ENCODE measurements at places on chromosomes 2 and 18.
A peak's percentile ranks its signal among the peaks of the same experiment; 100 is the strongest.

DNA sequence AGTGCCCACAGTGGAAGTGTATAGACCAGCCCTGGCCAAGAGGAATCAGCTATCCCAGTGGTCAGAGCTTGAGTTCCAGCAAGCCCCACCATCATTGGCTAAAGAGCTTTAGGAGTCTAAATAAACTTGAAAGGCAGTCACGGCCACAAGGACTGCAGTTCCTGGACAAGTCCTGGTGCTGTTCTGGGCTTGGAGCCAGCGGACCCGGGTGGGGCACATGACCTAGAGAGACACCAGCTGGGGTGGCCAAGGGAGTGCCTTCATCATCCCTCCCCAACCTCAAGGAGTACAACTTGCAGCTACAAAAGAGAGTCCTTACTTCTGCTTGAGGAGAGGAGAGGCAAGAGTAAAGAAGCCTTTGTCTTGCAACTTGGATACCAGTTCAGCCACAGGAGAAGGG is 439.8 kb upstream of the TMEFF2 start:
- DNase-seq, result no peak

DNA sequence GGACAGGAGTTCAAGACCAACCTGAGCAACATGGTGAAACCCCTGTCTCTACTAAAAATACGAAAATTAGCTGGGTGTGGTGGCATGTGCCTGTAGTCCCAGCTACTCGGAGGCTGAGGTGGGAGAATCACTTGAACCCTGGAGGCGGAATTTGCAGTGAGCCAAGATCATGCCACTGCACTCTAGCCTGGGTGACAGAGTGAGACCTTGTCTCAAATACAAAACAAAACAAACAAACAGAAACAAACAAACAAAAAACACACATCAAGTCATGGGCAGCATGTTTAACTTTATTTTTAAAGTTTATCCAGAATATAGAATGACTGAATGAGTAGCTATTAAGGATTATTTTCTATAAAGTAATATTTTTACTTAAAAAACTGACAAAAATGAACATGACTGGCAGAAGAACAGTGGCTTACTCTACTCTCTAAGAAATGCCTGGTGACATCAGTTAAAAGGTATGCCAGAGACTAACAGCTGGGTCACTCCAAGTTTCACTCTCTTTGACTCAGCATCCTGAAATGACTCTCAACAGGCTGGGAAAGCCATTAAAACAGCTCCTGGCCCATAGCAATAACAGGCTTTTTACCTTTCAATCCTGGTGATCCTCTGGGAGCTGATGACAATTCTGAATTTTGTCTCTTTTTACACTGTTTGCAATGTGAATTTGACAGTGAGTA is 281.6 kb upstream of the STON1 start:
- DNase-seq, result no peak

GRCh38 chr2:32067549-32067948 is 4.2 kb downstream of the SPAST start:
- no peak for DNase-seq

DNA sequence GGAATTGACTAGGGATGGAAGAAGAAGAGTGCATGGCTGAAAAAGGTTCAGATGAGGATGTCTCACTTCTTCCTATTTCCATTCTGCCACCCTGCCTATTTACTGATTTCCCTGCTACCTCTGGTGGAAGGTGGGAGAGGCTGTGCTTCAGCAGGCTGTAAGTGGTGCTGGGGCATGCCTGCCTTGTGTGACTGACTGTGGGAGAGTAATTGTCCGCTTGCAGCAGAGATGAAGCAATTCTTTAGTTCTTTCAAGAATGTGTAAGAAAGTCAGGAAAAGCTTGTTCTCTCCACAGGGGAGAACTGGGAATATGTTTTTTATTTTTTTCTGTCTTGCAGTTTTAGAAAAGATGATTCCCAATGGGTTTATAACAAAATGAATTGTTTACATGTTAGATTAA is 72.5 kb upstream of the NYAP2 start:
- DNase-seq, result no peak

DNA sequence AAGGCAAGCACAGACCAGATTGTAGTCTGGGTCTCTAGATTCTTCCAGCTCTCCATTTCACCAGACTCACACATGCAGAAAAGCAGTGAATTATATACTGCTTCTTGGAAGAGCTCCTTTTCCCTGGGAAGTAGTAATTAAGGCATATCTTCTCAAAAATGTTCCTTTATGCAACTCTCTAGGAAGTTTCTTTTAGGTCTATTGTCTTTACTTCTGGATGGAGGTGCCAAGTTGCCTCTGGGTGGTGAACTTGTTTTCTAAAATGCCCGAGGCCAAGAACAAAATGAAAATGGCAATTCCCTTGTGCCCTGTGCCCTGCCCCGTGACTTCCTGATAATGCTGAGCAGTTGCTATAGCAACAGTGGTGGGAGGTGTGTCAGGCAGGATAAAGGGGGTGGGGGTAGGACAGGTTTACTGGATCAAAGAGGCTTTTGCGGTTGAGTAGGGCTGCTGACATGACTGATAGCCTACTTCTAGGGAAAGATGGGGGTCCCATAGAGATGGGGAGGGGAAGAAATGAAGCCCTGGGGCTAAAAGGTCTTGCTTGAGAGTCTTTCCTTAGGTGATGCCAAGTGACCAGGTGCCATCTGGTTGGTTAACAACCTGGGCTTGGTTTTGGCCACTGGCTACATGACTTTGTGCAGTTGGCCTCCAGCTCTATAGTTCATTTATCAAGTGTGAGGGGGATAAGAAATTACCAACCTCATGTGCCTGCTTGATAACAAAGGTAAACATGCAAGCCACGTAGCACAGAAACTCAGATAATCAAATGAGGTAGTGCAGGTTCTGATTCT is 11.8 kb downstream of the IGFBP2 start:
- no peak for DNase-seq

GRCh38 chr2:66849153-66849755 is 414.3 kb downstream of the MEIS1 start:
- no peak for DNase-seq

DNA sequence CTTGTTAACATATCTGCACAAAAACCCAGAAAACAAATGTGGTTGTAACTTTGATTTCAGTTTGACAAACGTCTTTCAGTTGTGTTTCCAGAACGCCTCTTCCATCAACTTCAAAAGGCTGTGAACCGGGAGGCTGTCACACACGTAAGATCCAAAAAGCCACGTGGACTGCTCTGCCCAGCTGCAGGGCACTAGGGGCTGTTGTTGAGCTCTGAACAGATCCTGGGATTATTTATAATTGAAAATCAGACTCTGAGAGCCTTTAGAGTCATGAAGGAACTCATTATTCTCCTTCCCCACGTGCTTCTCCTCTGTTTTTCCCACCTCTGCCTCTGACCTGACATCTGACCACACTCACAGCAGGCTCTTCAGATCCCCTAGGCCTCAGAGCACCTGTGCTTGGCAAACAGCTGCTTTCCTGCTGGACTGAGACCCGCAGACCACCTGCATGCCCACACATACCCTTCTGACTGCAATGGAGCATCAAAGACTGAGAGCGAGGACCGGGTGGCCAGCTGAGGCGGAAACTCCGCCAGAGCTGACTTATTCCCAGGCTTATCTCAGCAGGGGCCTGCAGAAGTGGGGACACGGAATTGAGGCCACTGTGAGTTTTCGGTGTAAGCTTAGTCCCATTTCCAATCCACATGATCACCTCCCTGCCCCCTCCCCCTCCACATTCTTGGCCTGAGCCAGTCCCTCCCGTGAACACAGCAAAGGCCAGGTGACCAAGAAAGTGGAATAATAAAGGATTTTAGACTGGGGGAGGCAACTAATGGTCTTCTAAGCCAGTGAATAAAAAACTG is 114.8 kb downstream of the ATL2 start:
- DNase-seq, result peak; percentile 16

GRCh38 chr2:45860136-45861121 is 209.0 kb downstream of the PRKCE start:
- no peak for DNase-seq

DNA sequence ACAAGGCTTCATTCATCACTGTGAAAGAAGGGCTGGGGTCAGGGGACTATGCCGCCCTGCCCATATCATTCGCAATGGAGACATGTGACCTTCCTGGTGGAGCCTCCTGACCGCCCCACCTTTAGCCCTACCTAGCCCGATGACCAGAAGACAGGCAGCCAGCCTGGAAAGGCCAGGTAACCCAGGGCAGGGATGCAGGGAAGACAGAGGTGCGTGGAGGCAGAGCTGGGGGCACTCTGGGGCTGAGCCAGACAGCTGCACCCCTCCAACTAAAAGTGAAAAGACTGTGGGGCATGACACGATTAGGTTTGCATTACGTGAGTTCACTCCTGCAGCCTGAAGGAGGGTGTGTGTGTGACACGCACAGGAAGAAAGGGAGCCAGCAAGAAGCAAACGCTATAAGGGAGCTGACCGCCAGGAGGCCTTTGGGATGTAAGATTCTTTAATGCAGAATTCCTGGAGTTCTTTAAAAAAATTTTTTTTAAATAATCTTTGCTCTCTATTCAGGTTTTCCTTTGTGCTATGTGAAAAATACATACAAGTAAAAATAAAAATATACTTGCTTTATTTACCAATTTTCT is 3.7 kb upstream of the HES6 start:
- DNase-seq, result no peak

DNA sequence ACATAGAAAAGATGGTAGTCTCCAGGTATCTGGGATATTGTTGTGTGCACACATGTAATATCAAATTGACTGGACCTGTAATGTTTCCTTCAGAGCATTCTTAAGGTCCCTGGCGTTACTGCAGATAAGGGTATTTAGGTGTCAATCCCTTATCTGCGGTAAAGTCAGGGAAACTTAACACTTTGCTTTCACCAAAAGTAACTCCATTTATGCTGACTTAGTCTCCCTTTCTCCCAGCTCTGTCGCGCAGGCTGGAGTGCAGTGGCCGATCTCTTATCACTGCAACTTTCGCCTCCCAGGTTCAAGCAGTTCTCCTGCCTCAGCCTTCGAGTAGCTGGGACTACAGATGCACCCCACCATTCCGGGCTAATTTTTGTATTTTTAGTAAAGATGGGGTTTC is 1.8 kb downstream of the CNNM3 start:
- DNase-seq, result no peak

GRCh38 chr2:152056418-152056817 is 42.4 kb downstream of the CACNB4 start:
- DNase-seq, result no peak

GRCh38 chr18:79748321-79749180 is 49.2 kb upstream of the KCNG2 start:
- no peak for DNase-seq

DNA sequence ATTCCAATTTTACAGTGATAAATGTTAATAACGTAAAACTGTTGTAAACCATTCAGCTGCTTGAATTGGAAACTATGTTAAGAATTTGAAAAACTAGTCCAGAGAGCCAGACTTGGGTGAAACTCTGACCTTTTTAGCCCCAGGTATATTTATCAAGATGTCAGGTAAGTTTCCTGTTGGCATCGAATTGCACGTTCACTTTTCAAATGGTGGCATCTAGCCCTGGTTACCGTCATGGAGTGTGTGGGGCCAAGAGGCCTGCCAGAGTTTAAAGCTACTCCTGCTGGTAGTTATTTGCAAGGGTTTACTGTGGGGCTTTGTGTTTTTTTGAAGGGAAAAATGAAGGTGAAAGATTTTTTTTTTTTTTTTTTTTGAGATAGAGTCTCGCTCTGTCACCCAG is 109.9 kb downstream of the WDSUB1 start:
- DNase-seq, result no peak

DNA sequence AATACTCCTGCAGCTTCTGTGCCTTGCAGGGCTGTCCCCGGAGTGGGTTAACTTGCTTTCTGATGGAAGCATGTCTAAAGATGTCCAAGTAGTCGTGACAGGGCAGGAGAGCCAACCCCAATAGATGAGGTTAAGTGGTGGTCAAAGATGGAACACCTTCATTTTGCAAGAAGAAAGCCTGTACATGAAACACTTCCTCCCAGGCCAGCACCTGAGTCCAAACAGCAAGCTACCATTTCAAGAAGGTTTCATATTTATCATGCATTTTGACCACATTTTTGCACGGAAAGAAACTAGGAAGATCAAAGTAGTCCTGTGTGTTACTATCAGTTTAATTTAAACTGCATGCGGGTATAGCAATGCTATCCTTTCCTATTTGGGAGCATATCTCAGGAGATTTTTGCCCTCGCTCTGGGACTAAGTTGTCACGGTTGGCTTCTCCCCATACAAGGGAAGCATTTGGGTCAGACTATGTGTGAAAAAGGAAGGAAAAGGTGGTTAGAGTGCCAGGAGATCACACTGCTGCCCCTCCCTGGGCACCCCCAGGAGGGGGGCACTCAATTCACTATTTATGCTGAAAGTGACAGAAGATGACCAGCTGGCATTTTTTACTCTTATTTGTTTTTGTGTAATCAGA is 187.6 kb downstream of the ZNF521 start:
- DNase-seq, result no peak

- no peak for DNase-seq
These were observed 62.3 kb downstream of the ITGA6 start for GRCh38 chr2:172489681-172490080.

GRCh38 chr18:63180971-63181376 is 138.6 kb downstream of the BCL2 start:
- DNase-seq, result no peak

DNA sequence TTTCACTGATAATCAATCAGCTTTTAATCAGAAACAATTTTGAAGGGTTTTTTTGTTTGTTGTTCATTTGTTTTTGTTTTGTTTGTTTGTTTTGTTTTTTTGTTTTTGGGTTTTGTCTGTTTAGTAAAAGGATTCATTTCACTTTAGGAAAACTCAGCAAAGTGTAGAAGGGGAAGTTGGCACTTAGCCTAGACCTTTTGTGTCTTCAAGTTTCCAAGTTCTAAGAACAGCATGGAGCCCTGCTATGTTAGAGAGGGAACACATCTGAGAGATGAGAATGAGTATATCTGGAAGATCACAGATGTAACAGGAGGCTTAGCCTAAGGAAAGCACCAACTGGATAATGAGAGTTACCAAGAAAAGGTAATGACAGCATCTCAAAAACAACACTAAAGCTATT is 501.5 kb downstream of the ERBB4 start:
- DNase-seq, result no peak

DNA sequence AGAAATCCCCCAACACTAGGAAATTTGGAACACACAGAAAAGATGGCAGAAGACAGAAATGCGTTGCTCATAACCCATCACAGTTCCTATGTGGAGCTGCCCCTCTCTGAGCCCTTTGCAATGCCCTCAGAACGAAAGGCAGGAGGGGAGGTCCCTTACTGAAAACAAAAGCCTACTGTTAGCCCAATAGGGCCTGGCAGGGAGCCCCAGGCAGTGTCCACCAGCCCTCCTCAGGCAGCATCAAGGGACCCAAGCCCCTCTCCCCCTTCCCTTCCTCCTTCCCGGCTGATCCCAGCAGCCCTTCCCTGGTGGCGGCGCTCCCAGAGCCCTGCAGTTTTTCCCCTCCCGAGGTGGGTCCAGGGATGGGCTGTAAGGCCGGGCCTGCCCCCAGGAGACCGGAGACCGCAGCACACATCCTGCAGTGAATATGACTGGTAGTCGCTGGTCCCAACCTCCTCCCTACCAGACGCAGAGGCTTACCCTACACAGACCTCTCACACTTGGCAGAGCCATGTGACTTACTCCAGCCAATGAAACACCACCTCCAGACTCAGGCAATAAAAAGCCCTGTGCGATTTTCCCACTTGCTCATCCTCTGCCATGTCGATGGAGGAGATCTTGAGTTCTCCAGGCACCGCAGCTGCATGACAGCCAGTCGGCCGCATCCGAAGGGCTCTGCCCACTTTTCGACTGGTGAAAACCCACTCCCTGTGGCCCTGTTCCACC is 19.4 kb upstream of the DUSP2 start:
- DNase-seq, result peak; percentile 55

Data from stimulated activated naive CD4-positive, alpha-beta T cell treated with Interleukin-2 at 50 U/mL for 16 hours (primary cell).